ENCODE measurements at places on chromosomes 7 and 10. TPM values are rescaled to one million over a fixed set of nuclear protein-coding genes. Genes with fewer than 3 reads are reported as not detected.

The CFAP46 gene
- total RNA-seq, result 2.4 TPM

The RASSF4 gene
- total RNA-seq, result 3.7 TPM

The TBX20 gene
- 14.4 TPM for total RNA-seq

The WNT8B gene
- total RNA-seq, result not detected

The TLX1 gene
- not detected for total RNA-seq

The LRIT1 gene
- total RNA-seq, result not detected

The PTPRE gene
- total RNA-seq, result 63.3 TPM

The RGR gene
- total RNA-seq, result not detected

The FGL2 gene
- total RNA-seq, result 0.13 TPM

The RELN gene
- total RNA-seq, result 2.1 TPM

All from thoracic aorta endothelial cell (primary cell).